ENCODE measurements at places on chromosomes 13 and 19.

- DNase-seq, result no peak
Observed at GRCh38 chr13:28761586-28761985, 42.8 kb upstream of the SLC46A3 start.

DNA sequence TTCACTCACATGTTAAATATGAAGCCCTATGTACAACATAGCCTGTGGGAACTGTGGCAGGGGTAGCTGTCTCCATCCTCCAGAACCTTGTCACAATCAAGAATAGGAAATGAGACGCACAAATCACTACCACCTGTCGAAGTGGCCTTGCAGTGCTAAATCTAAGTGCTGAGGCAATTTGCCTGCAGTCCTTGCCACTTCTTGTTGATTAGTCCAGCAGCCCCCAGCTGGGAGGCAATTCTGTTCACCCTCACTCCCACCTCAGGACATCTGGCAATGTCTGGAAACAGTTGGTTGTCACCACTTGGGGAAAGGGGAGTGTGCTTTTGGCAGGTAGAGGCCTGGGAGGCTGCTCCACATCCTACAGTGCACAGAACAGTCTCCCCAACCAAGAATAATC, 10.7 kb downstream of the RFX2 start:
- DNase-seq, result no peak

GRCh38 chr13:112328936-112329335, 47.2 kb upstream of the SPACA7 start:
- DNase-seq, result no peak

GRCh38 chr19:5711713-5712161, 8.2 kb downstream of the LONP1 start:
- no peak for DNase-seq

- DNase-seq, result peak; percentile 73
Observed at GRCh38 chr13:107205318-107206104, 637.6 kb upstream of the ARGLU1 start.

GRCh38 chr19:16051254-16052025, 24.9 kb upstream of the TPM4 start:
- no peak for DNase-seq

GRCh38 chr13:30581582-30581981, 36.1 kb upstream of the USPL1 start:
- DNase-seq, result no peak

DNA sequence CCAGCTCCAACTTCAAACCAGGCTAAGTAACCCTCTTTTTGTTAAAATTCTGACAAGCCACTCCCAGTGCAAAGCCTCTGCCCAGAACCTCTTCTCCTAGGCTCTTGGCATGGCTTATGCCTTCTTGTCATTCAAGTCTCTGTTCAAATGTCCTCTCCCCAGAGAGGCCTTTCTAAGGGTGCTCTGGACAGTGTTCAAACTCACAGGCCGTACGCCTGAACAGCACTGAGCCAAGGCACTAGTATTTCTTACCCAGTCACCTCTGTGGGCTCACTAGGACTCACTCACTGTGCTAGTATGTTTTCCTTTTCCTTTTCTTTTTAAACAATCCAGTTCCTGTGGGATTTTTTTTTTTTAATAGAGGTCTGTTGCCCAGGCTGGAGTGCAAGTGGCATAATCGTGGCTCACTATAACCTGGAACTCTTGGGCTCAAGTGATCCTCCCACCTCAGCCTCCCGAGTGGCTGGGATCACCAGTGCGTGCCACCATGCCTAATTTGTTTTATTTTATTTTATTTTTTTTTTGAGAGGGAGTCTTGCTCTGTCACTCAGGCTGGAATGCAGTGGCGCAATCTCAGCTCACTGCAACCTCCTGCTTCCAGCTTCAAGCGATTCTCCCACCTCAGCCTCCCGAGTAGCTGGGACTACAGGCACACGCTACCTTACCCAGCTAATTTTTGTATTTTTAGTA, 2.3 kb upstream of the ASF1B start:
- peak; percentile 38 for DNase-seq

DNA sequence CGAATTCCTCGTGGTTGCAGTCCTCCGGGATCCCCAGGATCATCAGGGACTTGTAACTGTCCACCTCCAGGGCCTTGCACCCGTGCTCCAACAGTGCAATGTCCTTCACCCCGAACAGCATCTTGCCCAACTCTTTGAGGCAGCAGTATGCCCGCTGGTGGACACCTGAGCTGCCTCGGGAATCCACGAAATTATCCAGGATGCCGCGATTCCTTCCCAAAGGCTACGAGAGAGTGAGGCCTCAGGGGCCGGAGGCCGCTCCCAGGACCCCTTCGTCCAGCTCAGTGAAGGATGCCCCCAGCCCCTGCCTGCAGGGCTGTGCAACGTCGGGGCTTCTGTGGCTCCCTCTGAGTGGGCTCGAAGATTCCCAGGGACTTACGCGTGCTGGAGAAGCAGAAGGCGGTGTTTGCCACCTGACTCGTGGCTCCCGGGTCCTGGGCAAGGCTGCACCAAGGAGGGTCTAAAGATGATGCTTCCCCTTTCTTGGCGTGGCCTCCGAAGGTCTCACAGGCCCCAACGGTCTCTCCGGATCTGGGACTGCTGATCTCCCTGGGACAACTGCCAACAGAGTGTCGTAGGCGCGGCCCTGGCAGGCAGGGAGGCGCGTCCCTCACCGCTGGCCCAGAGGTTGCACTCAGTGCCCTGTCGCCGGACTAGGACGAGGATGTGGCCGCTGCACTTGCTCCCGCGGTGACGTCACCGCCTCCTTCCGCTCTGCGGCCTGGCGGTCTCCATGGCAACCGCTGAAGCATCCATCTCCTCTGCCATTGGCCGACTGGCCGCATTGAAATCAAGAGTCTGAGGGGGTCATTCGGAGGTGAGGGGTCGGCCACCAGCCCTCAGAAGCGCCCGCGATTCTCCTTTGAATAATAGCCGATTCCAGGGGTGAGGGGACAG, at the start of gene PNMA8C:
Gene PNMA8C (minus strand): TSS at position 698 of the 897 bp plus-strand sequence. CDS start 577 bp downstream, at position 121.
- peak; percentile 71 for DNase-seq

GRCh38 chr19:56136362-56136761, 4.7 kb upstream of the ZNF444 start:
- DNase-seq, result no peak

DNA sequence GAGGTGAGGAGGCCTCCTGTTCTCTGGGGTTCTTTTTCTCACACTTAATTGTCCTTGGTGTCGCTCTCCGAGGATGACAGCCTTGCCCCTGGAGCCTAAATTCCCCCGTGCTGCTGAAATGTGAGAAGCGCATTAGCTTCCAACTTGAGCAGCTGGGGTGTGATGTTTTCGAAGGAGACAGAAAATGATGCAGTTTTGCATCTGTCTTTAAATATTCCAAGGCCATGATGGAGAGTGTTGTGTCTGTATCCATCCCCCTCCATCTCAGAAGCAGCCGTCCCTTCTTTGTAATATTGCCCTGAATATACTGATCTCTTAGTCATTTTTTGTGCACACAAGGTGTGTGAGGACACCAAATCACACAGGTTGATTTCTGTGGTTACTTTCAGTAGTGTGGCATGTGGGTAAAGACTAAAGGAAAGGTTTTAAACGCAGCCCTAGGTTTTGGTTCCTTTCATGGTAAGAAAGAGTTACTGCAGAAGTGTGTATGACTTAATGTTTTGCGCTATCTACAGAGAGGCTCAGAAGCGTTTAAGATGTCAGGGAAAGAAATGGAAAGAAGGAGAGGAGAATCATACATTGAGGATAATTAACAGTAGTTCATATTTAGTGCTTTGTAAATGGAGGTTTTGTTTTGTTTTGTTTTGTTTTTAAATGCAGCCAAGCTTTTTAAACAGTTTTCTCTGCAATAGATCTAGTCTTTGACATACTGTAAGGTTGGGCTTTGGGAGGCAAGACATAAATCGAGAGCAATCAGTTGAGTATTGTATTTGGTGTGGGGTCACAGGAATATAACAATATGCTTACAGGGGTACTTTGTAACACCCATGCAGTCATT, 1.6 kb downstream of the NBEA start:
- no peak for DNase-seq

GRCh38 chr13:49374585-49375290, 69.1 kb downstream of the CAB39L start:
- DNase-seq, result peak; percentile 65

DNA sequence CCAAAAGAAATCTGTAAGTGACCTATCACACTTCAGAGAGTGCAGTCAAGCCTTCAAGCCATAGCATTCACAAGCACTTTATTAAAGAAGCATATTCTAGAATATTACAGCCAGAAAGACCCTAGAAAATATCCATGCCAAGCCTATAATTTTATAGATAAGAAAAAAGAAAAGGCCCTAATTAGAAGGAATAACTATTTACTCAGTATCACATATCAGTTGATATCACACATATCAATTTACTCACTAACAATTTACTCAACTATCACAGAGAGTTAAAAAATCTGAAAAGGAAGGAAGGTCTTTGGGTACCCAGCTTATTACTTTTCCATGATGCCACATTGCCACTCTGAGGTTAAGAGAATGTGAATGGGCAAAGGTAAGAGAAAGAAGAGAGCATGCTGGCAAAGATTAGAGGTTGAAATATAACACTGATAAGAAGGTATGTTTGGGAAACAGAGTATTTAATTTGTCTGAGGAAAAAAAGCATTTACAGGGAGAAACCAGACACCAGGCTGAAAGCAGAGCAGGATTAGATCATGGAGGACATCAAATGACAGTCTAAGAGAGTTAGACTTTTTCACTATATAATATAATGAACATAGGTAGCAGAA, 186.2 kb downstream of the VWA8 start:
- DNase-seq, result no peak

DNA sequence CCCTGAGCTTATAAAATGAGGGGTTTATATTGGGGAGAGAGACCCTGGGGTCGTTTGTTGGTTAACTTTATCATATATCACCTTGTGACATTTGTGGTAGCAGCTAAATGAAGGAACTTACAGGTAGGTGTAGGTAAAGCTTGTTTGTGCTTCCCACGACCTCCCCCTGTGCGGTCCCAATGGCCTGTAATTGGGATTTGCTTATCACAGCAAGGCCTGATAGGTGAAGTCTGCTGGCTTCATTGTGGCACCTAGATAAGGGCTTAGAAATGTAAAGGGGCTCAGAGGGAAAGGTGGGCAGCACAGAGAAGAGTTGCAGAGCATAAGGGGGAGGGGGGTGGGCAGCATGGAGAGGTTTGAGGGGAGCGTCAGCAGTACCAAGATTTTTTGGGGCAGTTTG, 35.5 kb upstream of the MLNR start:
- DNase-seq, result no peak

DNA sequence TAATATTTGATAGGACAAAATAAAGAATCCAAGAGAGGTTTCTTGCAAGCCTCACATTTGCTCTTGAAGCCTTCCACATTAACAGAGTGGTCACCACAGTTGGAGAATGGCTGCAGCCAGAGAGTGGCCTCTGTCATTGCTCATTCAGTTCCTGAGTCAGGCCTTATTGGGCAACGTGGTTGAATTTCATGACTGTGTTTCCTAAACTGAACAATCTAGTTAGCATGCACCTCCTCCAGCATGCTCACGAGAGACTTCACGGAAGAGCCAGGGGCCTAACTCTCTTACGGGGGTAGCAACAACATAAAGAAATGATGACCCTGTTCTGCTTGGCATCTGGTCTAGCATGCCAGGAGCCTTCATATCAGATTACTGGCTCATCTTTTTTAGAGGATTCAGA, 9.6 kb upstream of the UBL3 start:
- DNase-seq, result peak; percentile 47

GRCh38 chr13:94595001-94595949, 677 bp downstream of the TGDS start:
- DNase-seq, result peak; percentile 36

DNA sequence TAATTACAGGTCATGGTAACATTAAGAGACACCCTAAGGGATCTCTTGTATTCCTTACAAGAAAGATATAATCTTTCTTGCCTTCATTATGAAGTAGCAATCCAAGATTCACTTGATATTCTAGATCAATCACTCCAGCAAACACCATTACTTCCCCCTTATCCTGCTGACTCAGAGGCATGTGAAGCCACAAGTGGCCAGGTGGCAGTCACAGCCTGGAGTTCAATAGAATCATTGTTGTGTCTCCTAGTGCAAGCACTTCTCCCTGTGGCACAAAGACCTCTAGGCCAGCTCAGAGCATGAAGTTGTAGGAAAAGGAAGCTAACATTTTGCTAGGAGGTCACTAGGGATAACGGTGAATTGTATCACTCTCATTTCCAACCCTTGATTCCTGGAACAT, 864.3 kb upstream of the ATXN8OS start:
- DNase-seq, result no peak

DNA sequence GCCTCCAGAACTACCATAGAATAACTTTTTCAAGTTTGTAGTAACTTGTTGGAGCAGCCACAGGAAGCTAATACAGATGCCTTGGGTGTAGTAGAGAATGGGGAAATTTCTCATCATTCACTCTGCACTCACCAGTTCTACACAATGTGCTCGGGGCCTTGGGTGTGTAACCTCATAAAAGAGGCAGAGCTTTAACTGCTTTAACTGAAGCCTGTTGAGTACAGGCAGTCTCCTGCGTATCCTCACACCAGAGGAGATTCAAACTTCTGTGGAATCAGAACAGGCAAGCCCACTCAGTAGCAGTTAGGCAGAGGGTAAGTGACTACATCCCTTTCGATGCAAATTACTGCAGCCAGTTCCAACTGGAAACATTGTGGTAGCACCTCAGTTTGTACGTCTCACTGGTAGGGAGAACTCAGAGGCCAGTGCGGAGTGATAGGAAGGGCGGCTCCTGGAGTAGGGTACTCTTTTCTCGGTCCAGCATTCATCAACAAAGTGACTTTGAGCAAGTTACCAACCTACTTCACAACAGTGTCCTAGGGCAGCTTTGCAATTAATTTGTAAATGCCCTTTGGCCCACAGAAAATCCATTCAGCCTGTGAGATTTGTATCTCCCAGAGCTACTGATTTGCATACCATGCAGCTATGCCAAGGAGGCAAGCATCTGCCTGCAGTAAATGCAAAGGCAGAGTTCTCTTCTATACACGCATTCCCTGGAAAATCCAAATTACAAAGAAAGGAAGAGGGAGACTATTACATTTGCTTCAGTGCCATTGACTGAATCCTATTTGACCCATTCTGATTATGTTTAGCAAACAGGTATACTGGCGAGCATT, 904.3 kb downstream of the DIAPH3 start:
- DNase-seq, result no peak

- no peak for DNase-seq
Observed at GRCh38 chr13:30346153-30346788, 38.9 kb upstream of the KATNAL1 start.

DNA sequence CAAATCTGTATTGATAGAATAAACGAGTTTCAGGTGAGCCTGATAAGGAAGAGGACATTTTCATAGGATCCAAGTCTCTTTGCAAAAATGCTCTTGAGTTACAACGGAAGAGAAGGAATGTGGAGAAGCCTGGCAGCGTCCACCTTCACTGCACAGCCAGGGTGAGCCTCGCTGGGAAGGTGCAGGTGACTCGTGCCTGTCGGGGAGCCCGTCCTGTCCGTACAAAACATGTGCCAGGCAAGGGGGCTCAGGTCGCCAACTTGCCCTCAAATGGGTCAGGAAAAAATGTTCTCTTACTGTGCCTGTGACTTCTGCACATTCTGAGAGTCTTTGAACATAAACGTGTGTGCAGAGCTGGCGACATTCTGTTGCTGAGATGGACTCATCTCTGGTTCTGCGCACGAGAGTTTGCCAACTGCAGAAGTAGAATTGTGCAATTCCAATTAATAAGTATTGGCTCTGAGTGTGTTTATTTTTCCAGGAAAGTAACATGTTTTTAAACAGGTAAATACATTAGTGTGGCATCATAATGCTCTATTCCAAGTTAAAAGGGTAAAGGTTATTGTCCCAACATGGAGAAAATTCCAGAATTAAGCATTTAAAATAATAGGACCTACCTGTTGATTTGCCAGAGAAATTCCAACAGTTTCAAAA, 28.6 kb downstream of the NAXD start:
- DNase-seq, result no peak

Measured in AG08396 (cell line).